ENCODE measurements at places on chromosomes 12 and 14.

DNA sequence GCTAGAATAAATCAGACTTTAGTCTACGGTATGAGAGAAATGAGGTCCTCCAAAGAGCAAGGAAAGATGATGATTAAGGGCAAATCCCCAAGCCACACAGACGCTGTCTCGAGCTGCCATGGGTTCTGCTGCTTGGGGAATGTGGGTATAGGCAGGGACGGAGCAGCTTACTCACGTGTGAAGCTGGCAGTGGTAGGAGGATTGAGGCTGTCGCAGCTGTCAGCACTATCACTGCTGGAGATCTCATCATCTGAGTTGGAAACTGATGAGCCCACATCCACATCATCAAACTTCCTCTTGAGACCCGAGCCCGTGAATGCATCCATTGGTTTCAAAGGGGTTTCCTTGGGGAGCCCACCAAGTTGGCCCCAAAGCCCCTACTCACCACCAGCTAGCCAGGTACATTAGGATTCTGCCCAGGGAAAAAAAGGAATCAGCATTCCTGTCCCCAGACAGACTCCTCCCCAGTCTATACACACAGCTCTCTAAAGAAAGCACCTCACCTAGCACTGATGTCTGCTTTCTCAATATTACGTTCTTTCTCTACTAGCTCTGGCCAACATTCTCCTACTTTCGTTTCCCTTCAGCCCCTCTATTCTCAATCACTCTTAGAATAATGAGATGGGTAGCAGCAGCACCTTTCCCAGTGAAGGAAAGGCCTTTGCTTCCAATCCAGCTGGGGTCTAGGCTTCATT is 7.0 kb downstream of the CSRNP2 start:
- DNase-seq: no peak

- no peak for DNase-seq
Observed at GRCh38 chr12:2628401-2628800, 166.4 kb upstream of the FKBP4 start.

DNA sequence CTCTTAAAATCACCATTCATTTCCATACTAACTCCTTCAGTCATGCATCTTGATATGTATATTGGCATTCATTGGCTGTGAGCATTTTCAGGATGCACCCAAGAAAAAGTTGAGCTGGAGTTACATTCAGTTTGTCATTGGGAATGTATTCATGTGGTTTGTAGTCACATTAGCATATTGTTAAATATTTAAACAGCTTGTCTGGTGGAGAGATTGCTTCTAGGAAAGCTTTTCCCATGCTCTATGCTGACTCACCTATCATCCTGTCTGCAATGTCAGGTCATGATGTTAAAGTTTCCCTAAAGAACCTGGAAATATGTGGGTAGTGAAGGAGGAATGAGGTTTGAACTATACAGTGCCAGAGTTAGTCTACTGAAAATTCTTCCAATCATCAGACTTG is 583.6 kb downstream of the GALC start:
- no peak for DNase-seq

DNA sequence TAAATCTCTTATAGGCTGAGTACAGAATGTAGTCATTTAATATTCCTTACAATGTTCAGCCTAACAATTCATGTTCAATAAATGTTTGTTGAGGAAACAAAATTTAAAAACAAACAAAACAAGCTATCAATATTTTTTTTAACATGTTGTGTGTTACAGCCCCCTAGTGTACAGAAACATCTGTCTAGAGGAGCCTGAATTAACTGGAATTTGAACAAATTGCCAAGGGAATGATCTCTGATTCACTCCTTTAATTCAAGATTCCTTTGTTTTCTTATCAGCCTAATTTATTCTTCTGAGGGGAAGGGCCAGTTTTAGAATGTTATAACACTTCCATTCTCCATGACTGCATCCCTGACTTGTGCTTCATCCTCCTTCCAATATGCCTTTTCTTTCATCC is 127.2 kb downstream of the CMAS start:
- DNase-seq: no peak

DNA sequence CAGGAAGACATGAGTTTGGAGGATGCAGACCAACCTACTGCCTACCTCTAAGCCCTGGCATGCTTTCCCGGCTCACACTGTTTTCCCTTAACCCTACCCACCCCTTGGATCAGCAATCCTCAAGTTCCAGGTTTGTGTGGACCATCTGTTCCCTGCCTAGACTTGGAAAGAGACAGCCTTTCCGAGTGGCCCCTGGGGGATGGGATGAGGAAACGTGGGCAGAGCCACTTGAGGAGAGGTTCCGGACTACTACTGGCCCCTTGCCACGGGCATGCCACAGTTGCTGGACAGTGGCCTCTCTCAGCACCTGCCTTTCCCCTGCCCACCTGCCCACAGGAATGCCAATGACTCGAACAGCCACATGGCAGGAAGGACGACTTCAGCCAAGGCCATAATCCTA is 135.9 kb downstream of the SLC15A4 start:
- no peak for DNase-seq

Data from stimulated activated CD8-positive, alpha-beta memory T cell treated with anti-CD3 and anti-CD28 coated beads, Interleukin-4, amount 100 ng/mL, for 24 hours (primary cell).